ENCODE measurements at places on chromosomes 13 and 19. TPM values are rescaled to one million over a fixed set of nuclear protein-coding genes. Genes with fewer than 3 reads are reported as not detected.

GRCh38 chr19:19914596-19914995 lies 13.8 kb downstream of the ZNF93 start:
- no peak for DNase-seq

GRCh38 chr19:48726556-48726955 lies 7.0 kb upstream of the MAMSTR start:
- DNase-seq = no peak

DNA sequence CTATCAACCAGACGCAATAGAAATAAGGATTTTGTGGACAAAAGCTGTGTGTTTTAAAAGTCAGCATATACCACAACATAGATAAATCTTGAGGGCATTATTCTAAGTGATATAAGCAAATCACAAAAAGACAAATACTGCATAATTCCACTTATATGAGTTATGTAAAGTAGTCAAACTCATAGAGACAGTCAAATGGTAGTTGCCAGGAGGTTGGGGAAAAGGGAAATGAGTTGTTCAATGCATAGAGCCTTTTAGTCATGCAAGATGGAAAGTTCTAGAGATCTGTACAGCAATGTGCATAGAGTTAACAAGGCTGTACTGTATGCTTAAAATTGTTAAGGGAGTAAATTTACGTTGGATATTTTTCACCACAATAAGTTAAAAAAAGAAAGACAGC lies 244.7 kb downstream of the DCT start:
- no peak for DNase-seq

GRCh38 chr19:35786299-35787160 lies 11.2 kb downstream of the ARHGAP33 start:
- DNase-seq = no peak

- no peak for DNase-seq
These were observed 2.3 kb downstream of the UPF1 start for GRCh38 chr19:18833849-18834643.

Gene CNFN
- 0.20 TPM for polyA plus RNA-seq

Gene ETHE1
- polyA plus RNA-seq = 130 TPM

Measured in AG04450 (cell line).